ENCODE measurements at places on chromosomes 16 and 17.

- no peak for DNase-seq
These were observed 6.6 kb downstream of the CTF1 start for GRCh38 chr16:30903002-30903401.

DNA sequence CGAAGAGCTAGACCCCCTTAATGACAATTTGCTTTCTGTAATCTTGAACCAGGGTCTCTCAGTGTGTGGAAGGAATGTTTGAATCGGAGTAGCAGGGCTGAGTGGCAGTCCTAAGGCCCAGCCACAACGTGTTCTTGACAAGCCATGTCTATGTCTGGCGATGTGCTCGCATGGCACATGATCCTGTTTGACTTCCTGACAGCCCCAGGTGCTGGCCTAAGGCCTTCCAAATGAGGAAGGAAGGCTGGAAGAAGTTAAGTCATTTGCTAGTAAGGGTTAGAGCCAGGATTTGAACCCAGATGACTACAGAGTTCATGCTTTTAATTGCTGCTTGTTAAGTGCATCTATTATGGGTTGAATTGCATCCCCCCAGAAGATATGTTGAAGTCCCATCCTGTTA is 486.7 kb downstream of the MAF start:
- DNase-seq: no peak

DNA sequence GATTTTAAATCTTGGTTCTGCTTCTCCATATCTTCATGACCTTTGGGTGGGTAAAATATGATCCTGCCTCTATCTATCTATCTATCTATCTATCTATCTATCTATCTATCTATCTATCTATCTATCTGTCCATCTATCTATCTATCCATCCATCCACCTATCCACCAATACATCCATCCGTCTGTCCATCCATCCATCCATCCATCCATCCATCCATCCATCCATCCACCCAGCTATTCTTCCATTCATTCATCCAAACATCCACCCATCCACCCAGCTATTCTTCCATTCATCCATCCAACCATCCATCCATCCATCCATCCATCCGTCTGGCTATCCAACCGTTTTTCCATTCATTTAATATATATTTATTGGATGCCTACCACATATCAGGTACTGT is 11.5 kb downstream of the PRKCB start:
- no peak for DNase-seq

- peak; percentile 64 for DNase-seq
These were observed 31.2 kb downstream of the NSMCE1 start for GRCh38 chr16:27237219-27238015.

- no peak for DNase-seq
These were observed 6.2 kb upstream of the CCL18 start for GRCh38 chr17:36057911-36058310.

DNA sequence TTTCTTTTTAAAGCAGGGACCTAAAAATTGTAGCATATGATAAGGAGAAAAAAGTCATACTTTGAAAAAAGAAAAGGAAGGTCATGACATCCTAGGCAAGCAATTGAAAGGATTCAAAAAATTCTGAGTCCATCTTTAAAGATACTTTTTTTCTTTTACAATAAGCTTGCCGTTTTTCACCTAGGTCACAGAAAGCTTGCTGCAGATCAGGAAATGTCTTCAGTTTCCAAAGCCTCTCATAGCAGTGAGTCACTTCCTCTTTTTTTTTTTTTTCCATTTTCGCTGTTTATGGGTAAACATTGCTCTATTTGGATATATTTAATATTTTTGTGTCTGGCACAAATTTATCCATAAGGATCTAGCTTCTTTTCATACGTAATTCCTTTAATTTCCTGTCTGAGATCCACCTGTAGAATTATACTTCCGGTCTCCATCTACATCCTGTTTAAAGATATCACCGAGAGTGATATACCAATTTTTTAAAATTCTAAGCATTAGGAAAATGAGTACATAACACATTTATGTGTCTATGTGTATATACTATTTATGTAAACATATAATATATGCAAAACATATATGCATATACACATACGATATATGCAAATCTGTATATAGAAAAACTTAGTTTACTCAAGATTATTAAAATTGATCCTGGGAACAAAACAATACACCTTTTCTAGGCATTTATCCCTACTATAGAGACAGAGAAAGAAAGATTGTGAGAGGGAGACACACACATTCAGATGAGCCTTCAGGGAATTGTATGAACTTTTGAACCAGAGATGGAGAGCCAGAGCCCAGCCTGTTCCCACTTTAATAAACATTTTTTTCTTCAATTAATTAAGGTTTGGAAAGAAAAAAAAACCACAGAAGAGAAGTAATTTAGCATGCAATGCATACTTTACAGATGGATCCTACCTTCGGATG is 134.4 kb downstream of the SKAP1 start:
- DNase-seq: no peak

GRCh38 chr17:17919169-17920107 is 52.8 kb downstream of the TOM1L2 start:
- peak; percentile 36 for DNase-seq

DNA sequence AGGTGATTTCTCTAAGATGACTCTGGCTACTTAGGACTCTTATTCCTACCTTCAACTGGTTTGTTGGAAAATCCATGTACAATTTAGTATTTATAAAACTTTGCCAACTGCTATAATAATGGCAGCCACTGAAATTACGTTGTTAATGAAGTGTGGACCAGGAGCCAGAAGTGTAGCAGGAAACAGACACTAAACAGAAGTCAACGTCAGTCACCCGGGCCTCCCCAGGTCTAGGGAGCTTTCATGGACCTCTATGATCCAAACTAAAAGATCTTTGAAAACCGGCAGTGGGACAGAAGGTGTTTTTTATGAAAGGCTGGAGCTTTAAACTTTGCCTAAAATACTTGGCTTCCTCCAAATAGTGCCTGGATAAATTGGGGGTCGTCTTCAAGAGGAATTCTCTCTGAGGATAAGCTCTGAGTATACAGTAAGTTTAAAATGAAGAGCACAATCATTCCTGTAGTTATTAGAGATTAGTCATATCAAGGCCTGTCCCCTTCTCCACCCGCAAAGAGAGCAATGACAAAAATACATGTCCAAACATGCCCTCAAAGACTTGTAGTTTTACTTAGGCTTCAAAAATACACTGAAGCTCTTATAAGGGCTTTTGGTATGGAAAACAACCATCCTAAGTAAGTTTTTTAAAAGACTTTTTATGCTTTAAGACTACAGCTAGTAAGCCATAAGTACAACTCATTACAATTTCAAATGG is 34.6 kb downstream of the DCUN1D3 start:
- no peak for DNase-seq

GRCh38 chr17:6408276-6408675 is 26.6 kb downstream of the AIPL1 start:
- DNase-seq: no peak

DNA sequence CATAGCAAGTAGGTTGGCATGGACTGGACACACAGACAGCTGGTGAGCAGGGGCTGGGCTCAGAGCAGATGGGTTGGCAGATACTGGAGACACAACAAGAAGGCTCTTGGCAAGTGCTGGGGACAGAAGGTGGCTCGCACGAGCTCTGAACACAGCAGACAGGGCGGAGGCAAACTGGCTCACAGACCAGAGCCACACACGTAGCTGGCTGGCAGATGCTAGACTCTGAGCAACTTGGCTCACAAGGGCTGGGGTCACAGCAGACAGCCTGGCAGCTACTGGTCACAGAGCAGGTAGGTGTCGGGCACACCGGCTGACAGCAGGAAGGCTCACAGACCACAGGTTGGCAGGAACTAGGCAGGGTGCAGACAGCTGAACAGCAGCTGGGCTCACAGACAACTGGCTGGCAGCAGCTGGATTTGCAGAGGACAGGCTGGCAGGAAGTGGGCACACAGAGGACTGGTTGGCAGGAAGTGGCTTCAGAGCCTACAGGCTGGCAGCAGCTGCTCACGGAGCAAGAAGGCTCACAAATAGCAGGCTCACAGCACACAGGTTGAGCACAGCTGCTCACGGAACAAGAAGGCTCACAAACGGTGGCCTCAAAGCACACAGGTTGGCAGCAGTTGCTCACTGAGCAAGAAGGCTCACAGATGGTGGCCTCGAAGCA is 725 bp downstream of the KRTAP16-1 start:
- DNase-seq: no peak

DNA sequence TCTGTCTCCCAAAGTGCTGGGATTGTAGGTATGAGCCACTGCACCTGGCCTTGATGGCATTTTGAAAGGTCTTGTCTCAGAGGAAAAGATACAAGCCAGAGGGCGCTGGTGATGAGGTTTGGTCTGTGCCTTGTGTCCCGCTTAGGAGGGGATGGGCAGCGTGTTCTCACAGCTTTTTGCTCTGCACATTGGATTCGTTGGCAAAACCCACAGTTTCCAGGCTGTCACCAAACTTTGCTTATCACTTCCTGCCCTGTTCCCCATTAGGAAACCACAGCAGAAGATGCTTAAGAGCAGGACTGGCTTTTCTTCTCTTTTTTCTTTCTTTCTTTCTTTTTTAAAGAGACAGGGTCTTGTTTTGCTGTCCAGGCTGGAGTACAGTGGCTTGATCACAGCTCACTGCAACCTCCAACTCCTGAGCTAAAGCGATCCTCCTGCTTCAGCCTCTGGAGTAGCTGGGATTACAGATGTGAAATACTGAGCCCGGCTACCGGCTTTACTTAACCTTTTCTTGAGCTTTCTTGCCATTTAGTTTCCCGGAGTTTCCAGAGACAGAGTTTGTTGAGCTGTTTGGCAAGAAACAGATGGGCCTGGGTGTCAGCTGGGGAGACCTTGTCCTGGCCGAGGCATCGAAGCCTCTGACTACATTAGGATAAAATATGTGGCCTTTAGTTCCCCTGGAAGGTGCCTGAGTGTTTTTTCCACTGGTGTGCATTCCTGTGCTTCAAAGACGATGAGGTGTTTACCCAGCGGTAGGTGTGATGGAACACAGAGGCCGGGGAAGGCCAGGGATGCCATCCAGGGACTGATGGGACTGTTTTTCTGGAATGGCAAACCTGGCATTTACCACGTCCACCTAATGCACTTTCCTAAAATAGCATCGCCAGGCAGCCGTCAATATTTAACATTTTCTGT is 112.9 kb downstream of the ABCC1 start:
- DNase-seq: no peak

DNA sequence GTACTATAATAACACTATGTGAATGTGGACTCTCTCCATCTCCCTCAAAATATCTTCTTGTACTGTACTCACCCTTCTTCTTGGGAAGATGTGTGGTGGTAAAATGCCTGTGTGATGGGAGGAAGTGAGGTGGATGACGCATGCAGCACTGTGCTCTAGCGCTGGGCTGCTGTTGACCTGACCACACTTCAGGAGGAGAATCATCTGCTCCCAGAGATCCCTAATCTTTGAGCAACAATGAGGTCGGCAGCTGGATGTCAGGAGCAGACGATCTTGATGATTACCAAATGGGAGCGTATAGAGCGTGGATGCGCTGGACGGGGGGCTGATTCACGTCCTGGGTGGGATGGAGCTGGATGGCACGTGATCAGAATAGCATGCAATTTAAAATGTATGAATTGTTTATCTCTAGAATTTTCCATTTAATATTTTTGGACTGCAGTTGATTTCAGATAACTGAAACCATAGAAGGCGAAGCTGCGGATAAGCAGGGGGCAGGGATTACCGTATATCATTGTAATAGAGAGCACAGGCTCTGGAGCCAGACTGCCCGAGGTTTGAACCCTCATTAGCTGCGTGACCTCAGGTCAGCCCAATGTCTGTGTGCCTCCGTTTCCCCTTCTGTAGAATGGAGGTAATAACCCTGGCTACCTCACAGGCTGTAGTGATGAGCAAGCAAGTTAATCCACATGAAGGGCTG is 23.7 kb upstream of the CYLD start:
- no peak for DNase-seq

DNA sequence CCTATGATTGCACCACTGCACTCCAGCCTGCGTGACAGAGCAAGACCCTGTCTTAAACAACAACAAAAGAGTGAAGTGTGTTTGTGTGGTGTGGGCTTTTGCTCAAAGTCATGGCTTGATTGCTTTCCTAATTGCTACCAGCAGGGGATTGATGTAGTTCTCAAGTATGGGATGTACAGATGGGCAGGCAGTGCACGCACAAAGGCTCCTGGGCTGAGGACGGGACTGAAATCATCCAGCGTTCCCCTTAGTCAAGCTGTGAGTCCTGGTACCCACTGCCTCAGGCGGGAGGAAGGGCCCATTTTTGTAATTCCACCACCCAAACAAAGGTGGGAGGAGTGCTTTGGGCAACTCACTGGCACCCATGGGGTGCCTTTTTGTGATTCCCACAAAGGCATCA is 47.3 kb downstream of the GDE1 start:
- no peak for DNase-seq

DNA sequence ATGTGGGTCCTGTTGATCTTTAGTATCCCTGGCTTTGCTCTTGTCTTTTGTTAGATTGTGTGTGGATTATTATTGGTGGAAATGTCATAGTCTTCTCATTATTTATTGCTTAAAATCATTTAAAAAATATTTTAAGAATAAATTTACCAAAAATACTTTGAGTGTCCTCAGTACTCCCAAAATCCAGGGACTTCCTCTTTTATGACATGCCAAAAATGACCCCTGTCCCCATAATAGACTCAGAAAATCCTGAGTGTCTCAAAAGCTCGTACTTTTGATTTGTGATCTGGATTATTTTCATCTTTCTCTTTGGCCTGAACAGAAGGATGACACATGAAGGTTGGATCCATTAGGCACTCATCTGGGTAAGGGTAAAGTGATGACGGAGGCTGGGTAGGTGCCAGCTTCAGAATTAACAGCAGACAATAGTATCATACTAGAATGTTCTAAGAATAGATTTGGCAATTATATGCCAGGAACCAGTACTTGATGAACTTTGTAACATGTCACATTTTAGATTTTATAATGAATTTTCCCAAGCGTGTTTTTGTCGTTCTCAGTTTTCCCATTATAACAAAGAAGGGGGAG is 602.2 kb upstream of the CDH8 start:
- DNase-seq: no peak

GRCh38 chr17:81438007-81438659 is 42.9 kb downstream of the BAHCC1 start:
- no peak for DNase-seq

DNA sequence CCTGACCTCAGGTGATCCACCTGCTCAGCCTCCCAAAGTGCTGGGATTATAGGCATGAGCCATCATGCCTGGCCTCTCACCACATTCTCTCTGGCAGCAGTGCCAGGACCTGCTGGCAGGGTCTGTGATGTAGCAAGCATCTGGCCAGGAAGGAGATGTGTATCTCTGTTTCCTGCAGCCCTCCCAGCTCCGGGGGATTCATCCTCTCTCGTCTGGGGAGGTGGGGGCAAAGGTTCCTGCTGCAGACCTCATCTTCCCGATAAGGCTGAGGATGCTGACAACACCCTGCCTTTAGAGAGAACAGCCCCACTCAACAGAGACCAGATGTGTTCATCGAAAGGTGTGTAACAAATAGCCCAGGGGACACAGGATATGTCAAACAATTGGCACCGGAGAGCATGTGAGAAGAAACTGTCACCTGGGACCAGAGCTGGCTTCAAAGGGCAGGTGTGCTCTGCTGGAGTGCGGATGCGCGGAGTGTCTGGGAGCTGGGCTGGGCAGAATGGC is 54.8 kb upstream of the SEC14L1 start:
- no peak for DNase-seq

DNA sequence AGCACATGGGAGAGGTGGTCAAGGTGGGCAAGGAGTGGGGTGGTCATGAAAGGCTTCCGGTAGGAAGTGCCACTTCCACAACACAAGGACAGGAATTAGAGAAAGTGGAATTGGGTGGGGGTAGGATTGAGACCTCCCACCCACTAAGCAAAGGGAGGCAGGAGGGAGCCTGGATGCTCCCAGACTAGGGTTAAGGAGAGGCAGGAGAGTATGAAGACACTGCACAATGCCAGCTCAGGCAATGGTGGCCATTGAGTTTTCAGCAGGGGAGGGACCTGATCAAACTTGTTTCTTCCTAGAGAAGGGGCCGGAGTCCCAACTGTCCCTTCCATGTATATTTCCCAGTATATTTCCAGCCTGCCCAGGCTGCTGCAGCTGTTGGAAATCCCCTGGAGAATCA is 3.1 kb upstream of the RAB11FIP4 start:
- no peak for DNase-seq
